Memory B cell (primary cell): ENCODE measurements at places on chromosomes 16 and 17.

GRCh38 chr16:78745108-78746019, 645.9 kb downstream of the WWOX start:
- no peak for DNase-seq

DNA sequence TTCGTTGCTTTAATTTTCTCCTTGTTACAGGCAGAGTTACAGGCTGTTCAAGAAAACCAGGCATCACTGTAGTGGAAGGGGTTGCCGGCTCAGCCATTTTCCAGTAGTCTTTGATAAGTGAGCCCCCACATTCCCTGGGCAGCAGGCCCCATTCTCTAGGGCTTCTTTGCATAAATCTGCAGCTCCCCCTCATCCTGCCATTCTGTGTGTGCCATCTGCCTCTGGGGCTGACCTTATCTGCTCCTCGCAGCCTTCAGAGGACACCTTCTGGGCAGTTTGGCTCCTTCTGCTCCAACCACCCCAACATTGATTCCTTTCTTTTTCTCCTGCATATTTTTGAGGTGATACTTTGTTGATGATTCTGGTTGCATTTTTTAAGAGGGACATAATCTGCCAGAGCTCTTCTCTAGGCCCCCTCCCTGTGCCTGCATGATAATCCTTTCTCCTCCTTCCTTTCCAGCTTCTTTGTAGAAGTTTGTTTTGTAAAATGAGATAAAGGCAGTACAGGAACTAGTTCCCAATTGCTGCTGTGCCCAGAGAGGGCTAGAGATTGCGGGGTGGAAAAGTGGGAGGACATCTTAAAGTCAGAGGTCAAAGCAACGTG, 17.1 kb downstream of the RND2 start:
- DNase-seq = no peak

- DNase-seq = no peak
Measured at GRCh38 chr16:27334192-27334764, 20.5 kb downstream of the IL4R start.

GRCh38 chr17:22268912-22269220, 576.5 kb downstream of the KCNJ18 start:
- no peak for DNase-seq

DNA sequence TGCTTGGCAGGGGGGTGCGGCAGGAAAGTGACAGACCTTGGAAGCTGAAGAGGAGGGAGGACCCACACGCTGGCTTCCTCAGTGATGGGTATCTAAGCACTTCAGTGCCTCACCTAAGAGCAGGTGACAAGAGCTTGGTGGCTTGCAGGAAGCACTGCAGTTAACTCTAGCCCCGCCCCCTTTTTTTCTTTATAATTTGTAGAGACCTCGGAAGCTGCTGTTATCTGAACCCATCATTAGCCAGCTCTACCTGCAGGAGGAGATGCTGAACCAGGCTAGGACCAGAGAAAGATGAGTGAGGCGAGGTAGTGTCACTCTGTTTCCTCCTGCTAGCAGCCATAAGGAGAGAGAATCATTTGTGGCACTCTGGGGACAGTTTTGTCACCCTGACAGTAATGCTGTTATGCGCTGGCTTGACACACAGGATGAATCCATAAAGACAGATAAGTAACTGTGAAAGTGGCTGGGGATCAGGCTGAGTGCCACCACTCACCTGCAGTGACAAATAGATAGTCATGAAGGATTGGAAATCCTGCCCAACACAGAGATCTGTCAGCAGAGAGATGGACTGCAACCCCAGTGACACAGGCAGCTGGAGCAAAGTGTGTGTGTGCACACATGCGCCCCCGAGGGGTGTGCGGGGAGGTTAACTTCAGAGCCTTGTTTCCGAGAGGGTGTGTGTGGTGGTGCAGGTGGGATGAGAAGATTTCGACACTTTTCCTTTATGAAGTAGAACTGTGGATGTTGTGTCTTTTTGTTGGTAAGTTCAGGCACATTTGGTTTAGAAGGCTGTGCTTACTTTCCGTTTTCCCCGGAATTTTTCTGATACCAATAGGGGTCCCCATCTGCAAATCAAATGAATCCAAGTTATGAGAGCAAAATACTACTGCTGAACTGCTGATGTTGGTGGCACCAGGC, 224.0 kb downstream of the IRX3 start:
- DNase-seq = no peak

- no peak for DNase-seq
Measured at GRCh38 chr16:47815655-47816054, 340.1 kb downstream of the ABCC12 start.

DNA sequence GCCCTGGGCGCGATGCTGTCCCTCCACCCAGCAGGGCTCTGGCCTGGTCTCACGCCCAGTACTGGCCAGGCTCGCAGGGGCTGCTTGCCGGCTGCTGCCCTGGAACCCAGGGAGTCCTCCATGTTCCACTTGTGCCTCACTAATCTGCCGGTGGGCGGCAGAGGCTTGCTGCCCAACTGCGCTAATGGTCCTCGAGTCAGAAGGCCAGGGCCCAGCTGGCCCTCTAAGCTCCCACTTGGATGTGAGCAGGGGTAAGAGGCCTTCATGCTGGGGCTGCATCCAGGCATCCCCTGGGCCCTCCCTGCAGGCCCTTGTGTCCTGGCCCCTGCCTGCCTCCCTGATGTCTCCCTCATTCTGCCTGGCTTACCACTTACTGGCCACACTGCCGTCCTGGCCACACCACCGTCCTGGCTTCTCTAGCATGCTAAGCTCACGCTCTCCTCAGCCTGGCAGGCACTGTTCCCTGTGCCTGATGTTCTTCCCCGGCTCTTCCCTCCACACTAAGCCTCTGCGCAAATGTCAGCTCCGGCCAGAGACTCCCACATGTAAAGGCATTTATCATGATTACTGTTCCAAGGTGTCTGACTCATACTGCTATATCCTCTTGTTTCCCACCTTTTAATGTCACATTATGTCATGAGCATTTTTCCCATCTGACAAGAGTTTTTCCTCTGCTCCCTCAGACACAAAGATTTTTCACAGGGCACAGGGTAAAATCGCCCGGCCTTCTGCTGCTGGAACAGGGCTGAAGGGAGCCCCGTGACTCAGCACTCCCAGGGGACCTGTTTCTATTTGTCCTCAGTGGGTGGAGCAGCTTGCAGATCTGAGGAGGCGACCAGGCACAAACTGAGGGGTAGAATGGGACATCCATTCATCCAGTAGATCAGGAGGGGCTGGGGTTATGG, 15.9 kb downstream of the B9D1 start:
- DNase-seq = no peak
